Immature natural killer cell (primary cell): ENCODE measurements at places on chromosomes 7 and 10. TPM values are rescaled to one million over a fixed set of nuclear protein-coding genes. Genes with fewer than 3 reads are reported as not detected.

The VENTX gene
- not detected for polyA plus RNA-seq

DNA sequence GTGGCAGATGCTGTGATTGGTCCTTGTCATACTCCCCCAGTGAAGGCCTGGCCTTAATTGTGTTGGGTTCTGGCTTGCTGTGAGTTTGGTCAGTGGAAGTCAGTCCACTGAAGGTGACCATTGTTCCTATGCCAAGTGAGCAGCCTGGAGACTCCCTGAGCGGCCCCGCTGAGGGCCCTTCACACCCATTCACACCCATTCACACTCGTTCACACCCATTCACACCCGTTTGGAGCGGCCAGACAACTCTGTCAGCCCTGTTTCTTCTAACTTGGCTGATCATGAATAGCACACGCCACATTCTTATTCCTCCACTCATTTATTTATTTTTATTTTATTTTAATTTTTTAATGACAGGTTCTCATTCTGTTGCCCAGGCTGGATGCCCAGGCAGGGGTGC, 61.5 kb downstream of the C10orf120 start:
- no peak for DNase-seq

- no peak for DNase-seq
These were observed 493.2 kb upstream of the KLF6 start for GRCh38 chr10:4278186-4278585.

The TMEM229A gene
- not detected for polyA plus RNA-seq
